ENCODE measurements at places on chromosomes 4 and X. TPM values are rescaled to one million over a fixed set of nuclear protein-coding genes. Genes with fewer than 3 reads are reported as not detected.

REPS2 gene
- 10.8 TPM for total RNA-seq

ZFP42 gene
- not detected for total RNA-seq

DNA sequence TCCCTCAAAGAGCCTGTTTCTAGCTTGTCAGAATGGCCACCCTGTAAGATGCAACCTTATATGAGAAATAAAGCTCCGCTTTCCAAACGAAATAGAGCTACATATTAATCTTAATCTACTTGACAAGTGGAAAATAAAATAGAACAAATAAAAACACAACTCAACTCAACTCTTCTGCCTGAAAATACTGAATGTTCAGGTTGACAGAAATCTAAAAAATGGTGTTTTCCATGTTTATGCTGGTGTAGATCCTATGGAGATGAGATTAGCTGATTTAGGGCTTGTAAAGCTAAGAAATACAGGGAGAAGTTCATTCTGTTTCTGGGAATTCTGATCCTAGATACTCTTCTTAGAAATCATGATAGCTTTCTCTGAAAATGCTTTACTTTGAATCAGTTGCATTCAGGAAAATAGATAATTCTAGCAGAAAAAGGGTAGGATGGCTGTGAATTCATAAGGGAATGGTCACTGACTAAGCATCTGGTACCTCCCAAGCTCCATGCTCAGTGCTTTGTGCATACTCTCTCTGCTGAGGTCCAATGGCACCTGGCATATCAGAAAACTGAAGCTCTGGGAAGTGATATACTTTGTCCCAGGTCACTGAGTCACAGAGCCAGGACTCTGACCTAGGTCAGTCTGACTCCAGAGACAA is 89.2 kb upstream of the EXOC1L start:
- no peak overlapping the region for H3K4me3 ChIP-seq
- no peak for DNase-seq
- no peak overlapping the region for H3K27ac ChIP-seq
- H3K36me3 ChIP-seq = no peaks in the 10 kb centered on the region

- no peaks in the 10 kb centered on the region for H3K36me3 ChIP-seq
- no peak overlapping the region for H3K4me3 ChIP-seq
- no peaks in the 10 kb centered on the region for H3K4me1 ChIP-seq
- DNase-seq = no peak
- H3K27ac ChIP-seq = no peak overlapping the region
These were observed 403.6 kb downstream of the PDGFC start for GRCh38 chr4:156568041-156568440.

ATP10D gene
- 25.3 TPM for total RNA-seq

GRCh38 chrX:47245156-47245555 is 12.3 kb downstream of the USP11 start:
- H3K4me3 ChIP-seq = no peak overlapping the region
- no peaks in the 10 kb centered on the region for H3K4me1 ChIP-seq
- no peaks in the 10 kb centered on the region for H3K27me3 ChIP-seq
- H3K27ac ChIP-seq = no peak overlapping the region

DNA sequence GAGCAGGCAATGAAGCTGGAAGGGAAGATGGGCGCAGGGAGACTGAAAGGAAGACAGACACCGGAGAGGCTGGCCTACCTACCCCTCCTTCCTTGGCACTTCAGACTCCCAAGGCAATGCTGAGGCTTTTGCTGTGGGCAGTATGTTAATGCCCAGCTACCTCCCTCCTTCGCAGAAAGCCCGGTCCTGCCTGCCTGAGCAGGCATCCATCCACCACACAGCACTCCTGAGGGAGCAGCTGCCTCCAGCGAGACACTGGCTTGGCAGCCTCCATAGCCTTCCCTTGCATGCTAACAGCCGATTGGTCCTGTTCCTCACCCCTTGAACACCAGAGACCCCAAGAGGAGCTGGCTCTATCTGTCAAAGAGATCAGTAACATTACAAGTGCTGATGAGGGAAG is 14.4 kb downstream of the GABRQ start:
- DNase-seq = no peak
- no peaks in the 10 kb centered on the region for H3K36me3 ChIP-seq
- no peaks in the 10 kb centered on the region for H3K27me3 ChIP-seq

DNA sequence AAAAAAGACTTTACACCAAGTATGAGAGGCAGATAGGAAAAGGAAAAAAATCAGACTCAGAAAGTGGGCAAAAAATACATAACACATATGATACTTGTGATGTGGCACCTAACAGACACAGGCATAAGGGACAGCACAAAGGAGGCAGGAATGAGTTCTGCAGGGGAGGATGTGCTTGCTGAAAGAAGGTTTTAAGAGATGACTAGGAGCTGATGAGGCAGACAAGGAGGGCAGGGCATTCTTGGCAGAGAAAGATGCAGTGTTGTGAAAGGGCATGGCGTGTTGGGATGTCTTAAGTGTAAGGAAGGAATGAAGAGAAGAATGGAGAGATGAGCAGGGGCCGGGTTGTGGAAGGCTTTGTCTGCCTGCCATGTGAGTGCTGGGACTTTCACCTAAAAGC is 49.7 kb upstream of the TMEM154 start:
- no peak overlapping the region for H3K4me3 ChIP-seq
- H3K27ac ChIP-seq = no peak overlapping the region
- DNase-seq = no peak
- no peaks in the 10 kb centered on the region for H3K36me3 ChIP-seq
- H3K4me1 ChIP-seq = no peaks in the 10 kb centered on the region
- H3K27me3 ChIP-seq = no peaks in the 10 kb centered on the region

GRCh38 chrX:63768760-63769159 is 16.3 kb downstream of the ARHGEF9 start:
- no peak overlapping the region for H3K4me3 ChIP-seq
- no peak overlapping the region for H3K27ac ChIP-seq
- DNase-seq = no peak

NR3C2 gene
- total RNA-seq = 9.6 TPM
